ENCODE measurements at places on chromosomes 7 and 10.

DNA sequence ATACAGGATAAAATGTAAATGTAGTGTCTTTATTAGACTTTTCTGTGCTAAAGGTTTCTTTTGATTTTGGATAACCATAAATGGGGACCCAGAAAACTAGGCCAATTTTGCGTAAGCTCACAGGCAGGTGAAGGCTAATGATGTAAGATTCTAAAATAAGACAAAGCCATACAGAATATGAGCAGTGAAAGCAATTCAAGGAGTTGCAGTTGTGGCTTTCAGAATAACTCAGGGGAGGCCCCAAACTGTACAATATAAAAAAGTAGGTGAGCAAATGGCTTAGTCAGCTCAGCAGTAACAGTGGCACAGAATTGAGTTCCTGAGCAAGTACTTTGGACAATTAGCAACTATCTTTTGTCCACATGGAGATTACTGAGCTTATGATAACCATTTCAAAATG, 81.7 kb upstream of the NRP1 start:
- DNase-seq: no peak
- H3K4me1 ChIP-seq: peaks cover 13% of the 10 kb centered on the region
- no peak overlapping the region for H3K4me3 ChIP-seq
- peaks cover 62% of the 10 kb centered on the region for H3K27me3 ChIP-seq

DNA sequence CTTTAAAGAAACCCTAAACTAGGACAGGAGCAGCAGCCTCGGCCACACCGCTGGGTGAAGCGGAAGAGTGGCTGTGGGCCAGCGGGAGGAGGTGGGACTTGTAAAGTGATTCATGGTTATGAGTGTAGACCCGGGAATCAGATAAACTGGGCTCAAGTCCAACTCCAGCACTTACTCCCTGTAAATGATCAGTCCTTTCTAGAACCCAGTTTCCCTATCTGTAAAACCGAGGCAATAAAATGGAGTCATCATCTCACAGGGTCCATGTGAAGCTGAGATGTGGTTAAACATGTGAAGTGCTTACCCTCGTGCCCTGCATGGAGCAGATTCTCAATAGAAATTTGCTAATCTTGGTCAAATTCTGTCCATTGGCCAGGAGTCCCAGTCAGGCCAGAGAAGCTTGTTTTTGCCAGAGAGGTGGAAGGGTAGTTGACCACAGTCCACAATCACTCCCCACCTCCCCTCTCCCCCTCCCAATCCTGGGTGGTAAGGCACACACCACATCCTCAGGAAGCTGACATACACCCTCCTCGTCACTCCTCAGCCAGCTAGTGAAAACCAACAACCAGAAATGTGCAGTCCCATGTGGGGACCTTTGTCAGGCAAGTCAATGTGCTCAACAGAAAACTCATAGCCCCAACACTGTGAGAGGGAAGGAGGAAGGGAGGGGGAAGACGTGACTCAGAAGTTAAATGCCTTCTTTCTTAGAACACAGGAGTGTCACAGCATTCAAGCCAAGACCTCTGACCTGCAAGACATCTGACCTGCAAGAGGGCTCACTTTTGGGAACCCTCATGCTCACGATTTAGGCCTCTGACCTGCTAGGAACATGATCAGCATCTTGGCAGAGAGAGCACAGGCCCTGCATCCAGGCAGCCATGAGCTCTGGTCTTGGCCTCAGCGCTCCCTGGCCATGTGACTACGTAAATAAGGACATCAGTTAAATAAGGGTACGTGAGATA, 145.1 kb downstream of the PLXNA4 start:
- H3K4me3 ChIP-seq: no peak overlapping the region
- no peaks in the 10 kb centered on the region for H3K27me3 ChIP-seq

DNA sequence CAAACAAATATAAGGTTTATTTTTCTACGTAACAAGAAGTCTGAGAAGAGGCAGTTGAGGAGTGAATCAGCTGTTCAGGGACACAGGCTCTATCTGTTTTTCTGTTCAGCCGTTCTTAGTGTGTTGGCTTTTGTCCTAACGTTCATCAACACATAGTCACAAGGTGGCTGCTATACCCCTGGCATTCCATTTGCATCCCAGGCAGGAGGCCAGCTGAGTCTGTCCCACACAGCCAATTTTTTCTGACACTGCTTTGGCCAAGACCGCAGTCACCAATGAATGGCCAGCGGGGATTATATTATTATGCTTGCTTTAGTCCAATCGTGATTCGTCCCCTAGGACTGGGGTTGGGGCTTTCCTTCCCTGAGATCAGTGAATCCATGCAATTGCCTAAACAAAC, 143.4 kb upstream of the CHST15 start:
- no peaks in the 10 kb centered on the region for H3K4me1 ChIP-seq
- no peaks in the 10 kb centered on the region for H3K36me3 ChIP-seq
- H3K27ac ChIP-seq: no peak overlapping the region
- DNase-seq: no peak
- no peak overlapping the region for H3K4me3 ChIP-seq

- H3K27me3 ChIP-seq: no peaks in the 10 kb centered on the region
- no peak overlapping the region for H3K27ac ChIP-seq
- H3K4me3 ChIP-seq: no peak overlapping the region
- H3K4me1 ChIP-seq: no peaks in the 10 kb centered on the region
- H3K36me3 ChIP-seq: no peaks in the 10 kb centered on the region
- DNase-seq: no peak
Measured at GRCh38 chr10:46329690-46330016, 42.9 kb downstream of the ANTXRL start.

DNA sequence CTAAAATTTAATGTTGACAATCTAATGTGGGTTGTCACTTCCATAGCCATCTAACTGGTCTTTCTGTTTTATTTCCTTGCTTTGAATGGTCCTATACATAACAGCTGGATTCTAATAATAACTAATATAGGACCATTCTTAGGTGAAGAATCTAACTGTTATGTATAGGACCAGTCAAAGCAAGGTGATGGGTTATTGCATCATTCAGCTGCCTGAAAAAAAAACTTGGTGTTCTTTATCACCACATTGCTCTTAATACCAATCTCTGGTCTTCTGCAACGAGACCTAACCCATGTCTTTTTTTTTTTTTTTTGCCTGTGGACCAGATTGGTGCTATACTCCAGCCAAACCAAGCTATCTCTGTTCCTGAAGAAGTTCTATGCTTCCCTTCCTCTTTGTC, 45.7 kb upstream of the SLC39A12 start:
- H3K4me3 ChIP-seq: no peak overlapping the region
- H3K27ac ChIP-seq: no peak overlapping the region
- H3K4me1 ChIP-seq: no peaks in the 10 kb centered on the region

DNA sequence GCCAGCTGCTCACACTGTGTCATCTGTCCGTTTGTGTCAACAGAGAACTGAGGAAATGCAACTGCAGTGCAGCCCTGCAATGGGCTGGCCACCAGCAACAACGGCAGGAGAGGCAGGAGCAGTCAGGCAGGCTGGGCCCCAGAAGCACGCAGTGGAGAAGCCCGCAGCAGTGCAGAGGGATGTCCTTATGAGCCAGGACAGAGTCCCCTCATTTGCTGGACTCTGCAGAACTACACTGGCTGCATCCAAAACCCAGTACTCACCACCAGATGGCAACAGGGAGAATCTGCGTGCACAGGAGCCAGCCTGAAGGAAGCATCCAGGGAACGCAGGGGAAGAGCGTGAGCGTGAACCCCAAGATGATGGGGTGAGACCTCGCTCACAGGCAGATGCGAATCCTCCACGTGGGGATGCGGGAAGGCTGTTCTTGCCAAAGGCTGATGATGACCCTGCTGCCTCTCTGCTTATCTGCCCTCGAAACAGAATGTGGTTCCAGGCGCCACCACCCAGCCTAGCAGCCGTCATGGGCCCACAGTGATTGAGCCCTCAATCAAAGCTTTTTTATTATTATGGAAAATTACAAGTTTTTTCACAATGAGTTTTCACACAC, 232.1 kb downstream of the PTPRN2 start:
- no peak for DNase-seq
- H3K4me1 ChIP-seq: no peaks in the 10 kb centered on the region
- H3K27me3 ChIP-seq: peaks cover 7% of the 10 kb centered on the region
- H3K27ac ChIP-seq: no peak overlapping the region

DNA sequence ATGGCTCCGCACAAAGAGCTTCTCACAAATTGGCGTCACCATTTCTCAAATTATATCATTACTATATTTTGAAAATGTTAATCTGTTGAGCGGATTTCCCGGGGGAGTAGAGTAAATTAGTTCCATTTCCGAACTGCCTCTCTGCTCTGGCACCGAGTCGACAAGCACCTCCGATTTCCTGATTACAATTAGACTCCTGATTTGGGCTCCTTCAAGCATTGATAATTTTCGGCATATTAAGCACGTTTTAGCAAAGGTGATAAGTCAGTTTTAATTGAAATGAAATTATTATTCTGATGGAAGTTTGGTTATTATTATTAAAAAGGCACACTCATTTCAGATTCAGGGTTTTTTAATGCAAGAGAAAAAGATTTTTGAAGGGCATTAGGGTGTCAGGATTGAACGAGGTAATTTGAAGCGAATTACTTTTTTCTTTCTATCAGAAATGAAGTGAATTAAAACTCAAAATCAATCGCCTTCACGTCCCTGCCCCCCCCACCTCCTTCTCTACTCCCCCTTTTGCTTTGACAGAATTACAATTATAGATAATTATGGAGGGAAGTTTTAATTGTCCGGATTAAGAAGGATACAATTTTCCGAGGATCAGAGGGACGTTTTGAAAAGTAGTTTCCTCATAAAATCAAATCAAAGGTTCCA, 4.0 kb upstream of the UNCX start:
- no peaks in the 10 kb centered on the region for H3K36me3 ChIP-seq
- H3K27ac ChIP-seq: no peak overlapping the region
- H3K4me1 ChIP-seq: peaks cover 11% of the 10 kb centered on the region
- DNase-seq: no peak
- H3K4me3 ChIP-seq: no peak overlapping the region
- peaks cover 76% of the 10 kb centered on the region for H3K27me3 ChIP-seq

GRCh38 chr7:111931958-111932357, 274.2 kb downstream of the DOCK4 start:
- H3K27me3 ChIP-seq: no peaks in the 10 kb centered on the region
- H3K27ac ChIP-seq: no peak overlapping the region
- DNase-seq: no peak
- no peaks in the 10 kb centered on the region for H3K36me3 ChIP-seq

DNA sequence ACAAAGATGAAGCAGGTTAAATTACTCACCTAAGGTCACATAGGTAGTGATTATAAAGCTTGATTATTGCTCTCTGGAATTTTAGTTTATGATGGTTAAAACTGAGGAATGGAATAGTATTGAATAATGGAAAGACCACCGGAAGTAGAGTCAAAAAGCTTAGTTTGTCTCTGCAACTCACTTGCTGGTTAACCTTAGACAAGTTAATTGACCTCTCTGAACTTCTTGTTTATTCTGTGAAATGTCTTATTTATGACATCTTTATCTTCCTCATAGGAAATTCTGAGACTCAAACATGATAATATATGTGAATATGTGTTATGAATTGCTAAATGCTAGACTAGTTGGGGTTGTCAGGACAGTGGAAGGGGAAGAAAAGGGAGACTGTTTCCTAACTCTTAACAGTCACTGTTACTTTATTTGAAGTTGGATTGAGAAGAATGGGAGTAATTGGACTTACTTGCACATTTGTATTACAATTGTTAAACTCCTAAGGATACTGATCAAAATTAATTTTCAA, 9.6 kb downstream of the DLD start:
- H3K4me3 ChIP-seq: no peak overlapping the region
- H3K4me1 ChIP-seq: peaks cover 45% of the 10 kb centered on the region
- no peaks in the 10 kb centered on the region for H3K27me3 ChIP-seq

GRCh38 chr7:6647080-6647479, 10.0 kb downstream of the ZNF316 start:
- no peak overlapping the region for H3K4me3 ChIP-seq
- H3K27ac ChIP-seq: peak overlapping the region; percentile 74
- no peaks in the 10 kb centered on the region for H3K4me1 ChIP-seq
- H3K27me3 ChIP-seq: no peaks in the 10 kb centered on the region

DNA sequence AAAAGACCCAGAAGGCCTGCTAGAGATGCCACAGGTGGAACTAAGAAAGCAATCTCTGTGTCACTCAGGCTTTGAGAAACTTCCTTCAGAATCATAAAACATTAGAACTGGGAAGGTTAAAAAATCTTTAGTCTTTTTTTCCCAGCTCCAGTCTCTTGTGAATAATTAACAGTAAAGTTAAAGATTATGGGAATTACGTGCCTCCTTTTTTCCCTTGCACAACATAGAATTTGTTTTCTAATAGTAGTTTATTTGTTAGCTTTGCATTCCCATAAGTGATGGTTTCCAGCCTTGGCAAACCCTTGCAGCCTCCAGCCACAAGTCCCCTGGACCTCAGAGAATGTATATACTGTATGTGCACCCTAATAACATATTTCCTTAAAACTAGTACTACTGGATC, 128.3 kb downstream of the TPST1 start:
- no peak overlapping the region for H3K27ac ChIP-seq
- no peaks in the 10 kb centered on the region for H3K4me1 ChIP-seq
- H3K27me3 ChIP-seq: no peaks in the 10 kb centered on the region
- no peak for DNase-seq

DNA sequence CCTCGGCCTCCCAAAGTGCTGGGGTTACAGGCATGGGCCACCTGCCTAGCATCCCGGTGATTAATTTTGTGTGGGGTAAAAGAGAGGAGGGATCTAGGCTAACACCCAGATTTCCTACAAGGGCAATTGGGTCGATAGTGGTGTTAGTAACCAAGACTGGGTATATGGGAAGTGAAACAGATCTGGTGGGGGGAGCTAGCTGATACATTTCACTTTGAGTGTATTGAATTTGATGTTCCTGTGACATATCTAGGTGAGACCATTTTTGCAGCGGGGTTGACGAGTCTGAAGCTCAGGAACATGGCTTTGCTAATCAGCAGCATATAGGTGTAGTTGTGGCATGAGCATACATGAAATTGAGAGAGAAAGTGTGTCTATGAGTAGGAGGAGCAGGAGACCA, 12.0 kb downstream of the CLCN1 start:
- H3K36me3 ChIP-seq: no peaks in the 10 kb centered on the region
- H3K27me3 ChIP-seq: no peaks in the 10 kb centered on the region
- H3K4me3 ChIP-seq: no peak overlapping the region
- H3K4me1 ChIP-seq: peaks cover 7% of the 10 kb centered on the region
- no peak for DNase-seq

GRCh38 chr10:571166-571565, 118.3 kb downstream of the DIP2C start:
- no peak overlapping the region for H3K27ac ChIP-seq
- H3K4me1 ChIP-seq: no peaks in the 10 kb centered on the region
- DNase-seq: no peak

DNA sequence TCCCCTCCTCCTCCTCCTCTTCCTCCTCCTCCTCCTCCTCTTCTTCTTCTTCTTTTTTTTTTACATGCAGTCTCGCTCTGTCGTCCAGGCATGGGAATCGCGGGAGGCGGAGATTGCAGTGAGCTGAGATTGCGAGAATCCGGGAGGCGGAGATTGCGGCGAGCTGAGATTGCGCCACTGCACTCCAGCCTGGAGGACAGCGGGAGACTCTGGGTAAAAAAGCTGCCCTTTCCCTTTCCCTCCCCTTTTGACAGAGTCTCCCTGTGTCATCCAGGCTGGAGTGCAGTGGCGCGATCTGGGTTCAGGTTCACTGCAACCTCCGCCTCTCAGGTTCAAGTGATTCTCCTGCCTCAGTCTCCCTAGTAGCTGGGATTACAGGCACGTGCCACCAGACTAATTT, 168.1 kb upstream of the MALRD1 start:
- no peak overlapping the region for H3K27ac ChIP-seq
- H3K4me3 ChIP-seq: no peak overlapping the region
- no peaks in the 10 kb centered on the region for H3K4me1 ChIP-seq
- no peaks in the 10 kb centered on the region for H3K27me3 ChIP-seq
